ENCODE measurements at places on chromosomes 5 and 9. TPM values are rescaled to one million over a fixed set of nuclear protein-coding genes. Genes with fewer than 3 reads are reported as not detected.

The KIF3A gene
- polyA plus RNA-seq: 8.0 TPM

The SPAG8 gene
- polyA plus RNA-seq: 1.2 TPM

GRCh38 chr9:2418619-2419018, 203.0 kb upstream of the VLDLR start:
- DNase-seq: no peak

- DNase-seq: no peak
Observed at GRCh38 chr9:92266486-92266885, 27.0 kb downstream of the IARS1 start.

DNA sequence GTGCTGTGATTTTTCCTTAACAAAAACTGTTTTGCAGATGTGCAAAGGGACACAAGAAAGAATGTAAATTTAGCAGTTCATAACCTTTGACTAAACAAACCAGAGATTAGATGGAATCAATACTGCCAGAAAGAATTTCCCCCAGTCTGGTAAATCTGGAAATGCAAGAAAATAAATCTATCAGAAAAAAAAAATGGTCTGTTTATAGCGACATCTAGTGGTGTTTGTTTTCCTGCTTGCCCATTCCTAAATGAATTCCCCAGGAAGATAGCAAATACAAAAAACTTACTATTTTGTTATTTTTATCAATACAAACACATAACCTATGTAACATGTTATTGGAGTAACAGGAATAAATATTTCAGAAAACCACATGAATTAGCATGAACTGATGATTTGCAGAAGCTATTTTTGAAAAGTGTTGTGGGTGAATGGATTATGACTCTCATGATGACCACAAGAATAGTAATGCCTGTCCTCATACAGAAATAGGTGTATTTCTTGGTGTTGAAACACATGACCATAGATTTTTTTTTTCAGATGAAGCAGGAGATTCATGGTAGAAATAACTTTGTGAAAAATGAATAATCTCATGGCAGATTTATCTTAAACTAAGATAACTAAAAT, 1703.8 kb downstream of the MAT2B start:
- DNase-seq: no peak

- DNase-seq: peak; percentile 11
Observed at GRCh38 chr9:109320331-109320741, 523 bp downstream of the EPB41L4B start.
